ENCODE measurements at places on chromosomes 2 and 18. TPM values are rescaled to one million over a fixed set of nuclear protein-coding genes. Genes with fewer than 3 reads are reported as not detected.

The CFAP221 gene
- total RNA-seq = not detected

The WDR7 gene
- 28.1 TPM for total RNA-seq

The SERPINB3 gene
- 0.17 TPM for total RNA-seq

The SERPINB7 gene
- not detected for total RNA-seq

The CLEC4F gene
- 0.34 TPM for total RNA-seq

The BOK gene
- 99.4 TPM for total RNA-seq

The LBX2 gene
- total RNA-seq = 0.98 TPM

The GCG gene
- total RNA-seq = not detected

The SCRN3 gene
- total RNA-seq = 31.6 TPM

The TNS1 gene
- 45.8 TPM for total RNA-seq

- no peak for DNase-seq
Measured at GRCh38 chr2:16656784-16657391, 8.7 kb downstream of the CYRIA start.

DNA sequence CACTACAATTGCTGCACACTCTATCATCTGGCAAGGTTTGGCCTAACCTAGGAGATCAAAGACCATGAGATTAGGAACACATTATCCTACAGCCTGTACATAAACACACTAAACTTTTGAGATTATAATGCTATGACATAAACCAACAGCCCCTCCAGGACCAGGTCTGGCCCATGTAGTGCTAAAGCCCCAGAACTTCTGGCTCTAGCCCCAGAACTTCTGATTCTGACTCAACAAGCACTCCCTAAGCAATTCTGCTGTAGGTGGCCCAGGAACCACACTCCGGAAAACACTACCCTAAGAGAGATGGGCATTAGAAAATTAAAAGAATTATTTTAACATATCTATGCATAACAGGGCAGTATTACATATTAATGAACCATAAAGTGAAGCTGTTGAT lies 369.5 kb upstream of the LYPD1 start:
- DNase-seq = no peak

DNA sequence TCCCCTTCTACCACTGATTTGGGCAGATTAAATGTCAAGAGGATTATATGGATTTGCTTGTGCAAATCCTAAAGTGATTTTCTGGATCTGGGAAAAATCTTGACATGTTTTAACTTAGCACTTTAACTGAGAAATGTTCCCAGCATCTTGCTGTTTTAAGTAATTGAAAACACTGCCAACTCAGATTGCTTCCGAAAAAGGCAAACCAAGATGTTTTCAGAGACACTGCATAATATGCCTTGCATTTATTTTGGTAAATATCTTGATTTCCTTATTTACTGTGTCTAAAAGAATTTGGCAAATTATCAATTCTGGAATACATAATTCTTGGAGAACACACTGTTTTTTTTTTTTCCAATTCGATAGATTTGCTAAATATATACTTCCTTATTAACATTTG lies 385.0 kb upstream of the FAM98A start:
- DNase-seq = no peak

- DNase-seq = no peak
Measured at GRCh38 chr2:188193230-188193629, 98.4 kb upstream of the GULP1 start.

GRCh38 chr2:47558768-47559684 lies 156.1 kb downstream of the MSH2 start:
- DNase-seq = no peak

DNA sequence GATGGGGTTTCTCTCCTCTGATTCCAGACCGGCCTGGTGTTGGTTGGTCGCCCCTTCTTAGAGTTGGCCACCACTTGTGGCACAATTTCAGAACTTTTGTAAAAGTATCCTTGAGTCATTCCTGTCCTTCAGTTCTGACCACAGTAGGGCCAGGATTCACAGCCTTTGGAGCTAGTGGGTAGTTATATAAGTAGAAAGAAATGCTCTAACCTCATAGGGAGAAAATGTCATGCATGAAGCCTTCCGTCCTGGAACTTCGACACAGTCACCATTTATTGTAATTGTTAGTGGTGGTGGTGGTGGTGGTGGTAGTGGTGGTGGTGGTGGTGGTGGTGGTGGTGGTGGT lies 65.4 kb downstream of the EPAS1 start:
- no peak for DNase-seq

DNA sequence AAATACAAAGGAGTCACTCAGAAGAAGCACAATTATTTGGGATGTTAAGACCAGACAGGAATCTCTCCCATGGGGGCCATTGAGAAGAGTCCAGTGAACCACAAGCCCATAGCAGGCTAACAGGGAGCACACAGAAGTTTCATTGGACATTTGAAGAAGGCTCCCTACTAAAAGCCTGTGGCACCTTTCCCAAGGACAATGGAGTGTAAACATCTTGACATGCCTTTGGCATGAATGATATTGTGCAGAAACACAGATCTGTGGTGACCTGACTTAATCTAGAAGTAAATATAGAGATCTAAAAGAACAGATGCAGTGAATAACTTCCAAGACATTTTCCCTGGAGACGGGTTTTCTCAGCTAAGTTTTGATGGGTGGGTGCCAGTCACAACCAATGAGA lies 221.5 kb downstream of the EPHA4 start:
- no peak for DNase-seq

- DNase-seq = no peak
Measured at GRCh38 chr2:79901161-79901560, 388.3 kb downstream of the CTNNA2 start.

- peak; percentile 72 for DNase-seq
Measured at GRCh38 chr18:54127759-54128378, 96.6 kb downstream of the MBD2 start.

DNA sequence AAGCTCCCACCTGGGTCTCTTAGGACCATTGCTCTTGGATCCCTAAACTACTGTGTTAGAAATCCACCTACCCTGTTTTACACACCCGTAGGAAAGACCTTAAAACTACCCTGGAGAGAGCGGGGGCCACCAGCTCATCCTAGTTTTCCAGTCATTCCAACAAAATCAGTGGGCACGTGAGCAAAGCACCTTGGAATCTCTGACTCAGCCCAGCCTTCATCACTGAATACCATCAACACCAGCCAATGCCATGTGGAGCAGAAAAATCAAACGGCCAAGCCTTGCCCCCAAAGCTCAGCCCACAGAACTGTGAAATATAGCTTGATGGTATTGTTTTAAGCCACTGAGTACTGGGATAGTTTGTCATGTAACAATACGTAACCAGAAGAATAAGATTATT lies 449.7 kb upstream of the CHAC2 start:
- DNase-seq = no peak

GRCh38 chr2:206851521-206851920 lies 86.1 kb downstream of the FASTKD2 start:
- DNase-seq = no peak

GRCh38 chr2:150630587-150631235 lies 143.2 kb upstream of the RND3 start:
- peak; percentile 28 for DNase-seq

- no peak for DNase-seq
Measured at GRCh38 chr2:143205106-143205764, 76.0 kb downstream of the ARHGAP15 start.

GRCh38 chr18:76338619-76339245 lies 156.3 kb downstream of the ZNF516 start:
- no peak for DNase-seq

DNA sequence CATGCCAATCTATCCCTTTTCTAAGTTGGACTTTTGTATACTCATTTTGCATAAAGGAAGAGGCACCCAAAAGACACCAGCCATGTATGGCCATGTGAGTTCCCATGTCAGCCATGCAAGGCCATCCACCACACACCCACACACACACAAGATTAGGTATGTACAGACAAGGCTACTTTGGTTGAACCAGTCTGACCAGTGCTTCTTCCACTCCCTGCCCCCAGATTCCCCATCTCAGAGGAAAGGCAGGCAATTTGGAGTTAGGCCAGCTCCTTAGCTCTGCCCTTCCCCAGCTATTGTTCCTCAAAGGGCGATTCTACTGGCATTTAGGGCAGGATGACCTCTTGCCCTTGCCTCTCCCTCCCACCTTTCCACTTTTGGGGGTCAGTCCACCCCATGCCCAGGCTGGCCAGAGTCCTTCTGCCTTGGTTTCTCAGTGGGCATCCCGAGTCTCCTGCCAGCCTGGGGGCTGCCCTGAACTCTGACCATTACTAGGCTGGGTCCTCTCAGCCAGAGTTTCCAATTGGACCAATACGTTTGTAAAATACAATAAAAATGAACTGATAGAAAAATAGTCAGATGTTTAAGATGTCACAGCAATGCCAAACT lies 101.1 kb downstream of the ZBTB7C start:
- no peak for DNase-seq

GRCh38 chr18:56709463-56709862 lies 58.3 kb downstream of the WDR7 start:
- DNase-seq = peak; percentile 76

GRCh38 chr2:206526416-206526815 lies 83.1 kb downstream of the ADAM23 start:
- no peak for DNase-seq

DNA sequence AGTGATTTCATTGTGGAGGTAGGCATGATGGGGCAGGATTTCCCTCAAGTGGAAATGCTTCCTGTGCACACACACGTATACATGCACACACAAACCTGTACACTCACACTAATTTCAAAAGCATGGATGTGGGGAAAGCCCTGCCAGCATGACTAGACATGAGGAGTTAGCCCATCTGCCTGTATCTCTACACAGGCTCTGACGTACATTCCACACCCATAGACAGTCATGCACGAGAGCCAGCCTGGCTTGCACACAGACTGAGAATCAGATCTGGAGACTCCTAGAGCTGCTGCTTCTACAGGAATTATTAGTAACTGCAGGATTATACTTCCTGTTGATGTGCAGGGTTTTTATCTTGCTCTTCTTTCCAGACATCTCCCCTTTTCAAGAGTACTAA lies 27.3 kb upstream of the NFU1 start:
- no peak for DNase-seq

DNA sequence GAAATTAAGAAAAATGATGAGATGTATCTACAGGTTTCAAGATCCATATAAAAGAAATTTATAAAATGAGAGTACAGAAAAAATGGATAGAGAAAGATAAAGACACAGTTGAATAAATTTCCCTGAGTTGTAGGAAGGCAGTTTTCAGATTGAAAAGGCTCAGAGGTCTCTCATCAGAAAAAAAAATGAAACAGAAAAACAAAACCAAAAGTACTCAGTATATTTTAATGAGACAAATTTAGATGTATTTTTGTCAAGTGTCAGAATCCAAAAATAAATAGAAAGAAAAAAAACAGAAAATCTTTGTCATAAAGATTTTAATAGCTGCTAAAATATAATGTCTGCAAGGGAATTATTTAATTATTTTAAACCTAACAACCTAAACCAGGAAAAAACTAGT lies 520.5 kb downstream of the KCNJ3 start:
- no peak for DNase-seq

- DNase-seq = peak; percentile 52
Measured at GRCh38 chr18:23283916-23284430, 148.7 kb downstream of the CABLES1 start.

DNA sequence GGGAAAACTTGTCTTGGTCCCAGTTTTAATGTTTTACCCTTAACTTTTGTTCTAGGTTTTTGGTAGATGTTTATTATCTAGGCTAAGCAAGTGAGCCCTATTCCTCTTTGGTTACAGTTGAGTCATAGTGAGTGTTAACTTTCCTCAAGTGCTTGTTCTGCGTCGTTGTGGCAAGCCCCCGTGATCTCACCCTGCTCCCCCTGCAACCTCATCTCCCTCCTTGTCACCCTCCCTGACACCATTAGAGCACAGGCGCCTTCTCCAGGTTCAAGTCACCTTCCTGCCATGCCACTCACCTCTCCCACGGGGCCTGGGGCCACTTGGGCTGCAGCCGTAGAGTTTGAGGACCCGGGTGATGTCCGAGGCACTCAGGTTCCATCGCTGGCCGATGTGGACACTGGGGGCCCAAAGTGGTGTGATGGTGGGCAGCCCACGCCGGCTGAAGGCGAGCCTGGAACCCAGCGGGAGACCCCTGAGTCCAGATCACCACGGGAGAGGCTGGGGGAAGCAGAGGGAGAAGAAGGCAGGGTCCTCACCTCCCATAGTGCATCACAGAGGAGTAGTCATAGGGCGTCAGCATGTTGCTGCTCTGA lies 8.7 kb downstream of the ASTL start:
- DNase-seq = no peak

DNA sequence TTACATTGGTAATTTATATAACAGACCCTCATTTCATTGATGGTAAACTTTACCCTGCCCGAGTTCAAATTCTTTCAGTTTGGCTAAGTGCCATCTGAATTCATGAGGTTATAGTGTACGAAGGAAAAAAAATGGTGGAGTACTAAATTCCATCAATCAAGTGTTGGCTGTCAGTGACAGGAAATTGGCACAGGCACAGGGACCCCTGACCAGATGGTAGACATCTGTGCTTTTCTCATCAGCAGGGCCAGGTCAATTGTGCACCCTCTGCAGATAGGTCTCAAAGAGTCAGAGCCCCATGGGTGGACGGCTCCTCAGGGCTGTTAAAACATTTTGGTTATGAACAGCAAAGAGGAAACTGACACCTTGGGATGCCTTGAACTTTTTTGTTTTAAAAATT lies 439.2 kb downstream of the SETBP1 start:
- DNase-seq = no peak

- no peak for DNase-seq
Measured at GRCh38 chr2:9647884-9648283, 17.1 kb upstream of the YWHAQ start.

DNA sequence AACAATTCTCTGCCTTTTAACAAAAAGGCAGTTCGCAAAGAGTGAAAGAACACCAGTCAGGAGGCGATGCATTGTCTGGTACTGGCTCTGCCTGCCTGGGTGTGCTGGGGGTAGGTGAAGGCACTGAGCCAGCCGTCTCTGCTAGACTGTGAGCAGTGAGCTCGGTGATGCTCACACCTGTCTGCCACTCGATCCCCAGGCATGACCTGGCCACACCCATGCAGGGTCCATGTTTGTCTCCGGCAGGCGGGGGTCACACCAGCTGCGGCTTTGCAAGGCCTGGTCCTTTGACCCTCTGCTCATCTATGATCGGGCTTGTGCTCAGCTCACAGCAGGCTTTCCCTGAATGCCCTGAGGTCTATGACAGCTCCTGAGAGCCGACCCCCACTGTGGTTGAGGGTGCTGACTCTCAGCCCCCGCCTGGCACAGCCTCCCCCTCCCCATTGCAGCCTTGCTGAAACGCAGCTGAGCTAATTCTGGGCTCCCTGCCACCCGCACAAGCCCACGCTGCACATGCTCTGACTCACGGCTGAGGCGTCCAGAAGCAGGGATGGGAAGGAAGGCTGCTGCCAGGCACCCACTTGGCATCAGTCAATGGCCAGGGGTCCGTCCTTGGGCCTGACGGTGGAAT lies 23.7 kb downstream of the CRACDL start:
- peak; percentile 94 for DNase-seq

- no peak for DNase-seq
Measured at GRCh38 chr2:109065391-109065734, 63.6 kb upstream of the SH3RF3 start.

All from dermis blood vessel endothelial cell (primary cell).